Inflammatory macrophage treated with lipopolysaccharide for 1 hour (primary cell): ENCODE measurements at places on chromosomes 5 and 9.

GRCh38 chr9:92141144-92142129 is 26.2 kb upstream of the SPTLC1 start:
- no peak for DNase-seq

DNA sequence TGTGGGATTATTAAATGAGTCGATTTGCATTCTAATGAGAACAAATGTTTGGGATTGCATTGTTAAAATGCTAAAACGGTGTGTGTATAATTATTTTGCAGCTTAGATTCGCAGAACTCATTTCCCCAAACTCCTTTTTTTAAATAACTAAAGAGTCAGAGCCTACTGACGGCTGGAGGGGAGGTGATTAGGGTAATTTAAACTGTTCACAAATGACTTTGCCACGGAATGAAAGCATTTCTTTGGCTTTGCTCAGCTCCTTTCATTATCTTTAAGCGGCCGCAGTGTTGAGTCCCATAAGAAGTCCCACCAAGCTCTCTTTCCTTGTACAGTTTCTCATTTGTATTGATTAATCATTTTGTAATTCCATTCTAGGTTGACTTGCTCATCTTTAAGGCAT is 1632.8 kb downstream of the MAT2B start:
- no peak for DNase-seq

DNA sequence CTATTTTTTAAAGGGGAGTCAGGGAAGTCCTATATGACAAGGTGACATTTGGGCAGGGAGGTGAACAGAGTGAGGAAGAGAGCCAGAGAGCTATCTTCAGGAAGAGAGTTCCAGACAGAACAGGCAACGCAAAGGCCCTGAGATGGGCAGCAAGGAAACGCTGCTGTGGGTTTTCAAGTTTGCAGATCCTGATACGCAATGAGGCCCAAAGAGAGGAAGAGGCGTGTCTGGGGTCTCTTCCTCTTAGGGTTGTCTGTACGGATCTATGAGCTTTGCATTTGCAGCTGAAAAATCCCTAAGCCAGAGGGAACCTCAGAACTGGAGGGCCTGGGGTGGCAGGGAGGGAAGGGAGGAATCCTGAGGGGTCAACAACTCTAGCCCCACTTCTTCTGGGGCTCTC is 13.6 kb downstream of the FAT2 start:
- DNase-seq = peak; percentile 80

DNA sequence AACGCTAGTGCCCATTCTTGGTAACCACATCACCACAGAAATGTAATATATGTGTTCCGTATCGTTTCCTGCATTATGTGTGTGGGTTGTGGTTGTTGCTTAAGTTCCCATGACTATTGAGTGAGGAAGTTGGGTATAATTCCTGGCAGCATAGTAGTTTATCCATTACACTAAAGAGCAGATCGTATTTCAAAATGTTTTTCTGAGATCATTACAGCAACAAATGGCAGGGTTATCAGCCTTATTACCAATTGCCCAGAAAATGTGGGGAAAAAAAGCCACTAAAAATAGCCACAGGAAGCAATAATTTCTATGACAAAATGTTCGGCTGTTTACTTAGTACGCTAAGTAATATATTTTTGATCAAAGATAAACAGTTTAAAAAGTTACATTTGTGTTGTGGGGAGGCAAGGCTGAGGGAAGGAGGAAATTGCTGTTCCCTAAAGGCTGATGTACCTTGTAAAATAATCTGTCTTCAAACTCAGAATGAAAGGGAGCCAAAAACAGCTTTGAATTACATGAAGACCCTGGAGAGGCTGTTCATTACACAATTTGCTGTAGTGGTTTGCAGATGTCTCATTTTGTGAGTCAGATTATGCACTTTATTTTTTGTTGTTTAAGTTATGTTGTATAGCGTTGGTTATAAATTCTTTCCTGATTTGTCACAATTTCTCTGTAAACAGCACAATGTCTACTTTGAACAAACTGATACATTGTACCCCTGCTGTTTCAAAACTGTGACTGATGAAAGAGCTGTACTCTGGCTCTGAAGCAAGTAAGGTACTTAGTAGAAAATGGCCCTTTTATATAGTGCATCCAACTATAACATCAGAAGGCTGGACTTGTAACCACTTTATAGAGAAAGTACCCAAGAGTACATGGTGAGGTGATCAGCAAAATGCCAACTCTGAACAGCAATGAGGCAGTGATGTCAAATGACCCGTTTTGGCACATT is 1028.5 kb downstream of the NR2F1-AS1 start:
- peak; percentile 20 for DNase-seq

- no peak for DNase-seq
These were observed 123.9 kb downstream of the EHMT1 start for GRCh38 chr9:137742698-137743097.

- no peak for DNase-seq
These were observed 88.7 kb downstream of the UHRF2 start for GRCh38 chr9:6501526-6502210.

DNA sequence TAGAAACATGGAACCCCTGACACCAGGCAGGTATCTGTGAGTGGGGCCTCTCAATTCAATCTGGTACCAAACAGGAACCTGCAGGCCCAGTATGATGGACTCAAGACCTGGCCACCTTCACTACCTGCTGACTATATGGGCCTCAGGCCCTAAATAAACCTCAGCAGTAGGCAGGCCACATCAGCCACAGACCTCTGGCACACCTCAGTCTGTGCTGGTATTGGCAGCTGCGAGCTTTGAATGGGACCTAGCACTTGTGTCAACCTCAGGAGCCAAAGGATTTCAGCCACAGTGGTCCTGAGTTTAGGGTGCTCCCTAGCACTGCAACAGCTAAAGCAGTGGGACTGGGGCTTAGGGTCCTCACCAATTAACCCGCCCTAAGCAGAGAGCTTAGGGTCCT is 325.5 kb downstream of the ZNF608 start:
- no peak for DNase-seq
